ENCODE measurements at places on chromosomes 2 and 18.

DNA sequence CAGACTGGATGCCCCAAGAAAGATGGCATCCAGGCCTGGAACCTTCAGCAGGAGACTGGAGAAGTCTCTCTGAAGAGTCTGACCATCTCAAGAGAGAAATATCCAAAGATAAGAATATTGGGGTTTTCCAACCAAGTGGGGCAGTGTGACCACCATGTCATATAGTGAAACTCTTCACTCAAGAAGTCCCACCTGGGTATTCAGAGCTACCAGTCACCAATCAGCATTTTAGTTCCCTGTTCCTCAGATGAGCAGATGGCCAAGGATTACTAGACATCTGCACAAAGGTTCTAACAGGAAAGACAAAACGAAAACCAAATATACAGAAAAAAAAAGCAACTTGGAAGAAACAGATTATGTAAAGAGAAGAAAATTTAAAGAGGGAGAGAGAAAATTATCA lies 38.5 kb upstream of the CXCR4 start:
- no peak for DNase-seq

GRCh38 chr2:69890881-69891280 lies 2.9 kb upstream of the SNRNP27 start:
- DNase-seq: no peak

GRCh38 chr18:75211626-75211952 lies 992 bp downstream of the TSHZ1 start:
- no peak for DNase-seq

DNA sequence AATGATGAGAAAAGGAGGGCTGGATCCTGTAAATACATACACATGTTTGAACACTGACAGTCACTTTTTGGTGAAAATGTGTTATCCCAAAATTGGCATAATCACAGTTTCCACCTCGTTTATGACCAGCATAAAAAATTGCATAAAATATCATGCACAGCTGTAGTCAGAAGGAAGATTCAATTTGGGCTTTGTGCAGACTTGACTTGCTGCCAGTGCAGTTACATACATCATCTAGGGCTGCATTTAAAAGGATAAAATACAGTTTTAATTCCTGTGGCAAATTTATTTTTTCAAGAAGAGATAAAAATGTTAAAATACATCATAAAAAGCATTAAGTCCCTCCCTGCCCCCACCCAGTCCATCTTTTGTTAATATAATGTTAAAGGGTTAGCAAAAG lies 103.8 kb downstream of the VWC2L start:
- no peak for DNase-seq

- no peak for DNase-seq
These were observed 261.6 kb downstream of the ASXL3 start for GRCh38 chr18:33839452-33840211.

DNA sequence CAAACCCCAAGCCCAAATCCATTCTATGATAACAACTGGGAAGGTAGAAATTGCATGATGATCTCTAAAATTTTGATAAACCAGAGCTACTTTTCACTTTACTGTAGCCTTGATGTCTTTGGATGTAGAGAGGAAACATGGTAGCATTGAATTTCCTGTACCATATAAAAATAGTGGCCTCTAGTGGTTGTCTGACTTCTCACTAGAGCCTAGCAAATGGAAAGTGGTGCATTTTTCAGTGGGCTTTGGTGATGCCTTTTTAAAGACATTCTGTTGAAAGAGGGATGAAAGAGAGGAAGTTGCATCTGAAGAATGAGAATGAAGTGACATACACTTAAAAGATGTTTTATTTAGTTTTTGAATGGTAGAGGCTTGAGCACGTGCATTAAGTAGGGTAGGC lies 662.2 kb downstream of the XIRP2 start:
- DNase-seq: no peak

DNA sequence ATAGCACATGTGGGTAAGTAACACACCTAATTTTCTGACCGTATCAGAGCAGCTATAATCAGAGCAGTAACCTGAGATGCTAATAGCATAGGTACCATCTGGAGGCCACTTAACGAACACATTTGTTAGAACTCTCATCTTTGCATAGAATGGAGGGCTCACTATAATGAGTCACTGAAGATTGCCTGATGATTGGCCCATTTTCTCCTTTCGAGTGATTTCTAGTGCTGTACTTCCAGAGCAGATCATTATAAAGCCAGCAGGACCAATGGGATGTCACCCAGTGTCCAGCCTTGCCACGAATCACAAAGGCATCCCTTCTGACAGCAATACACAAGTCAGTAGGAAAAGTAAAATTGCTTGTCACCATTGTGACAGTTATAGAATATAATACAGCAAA lies 81.7 kb upstream of the REV1 start:
- no peak for DNase-seq

Data from stimulated activated CD8-positive, alpha-beta memory T cell treated with anti-CD3 and anti-CD28 coated beads, Interleukin-7, amount 100 ng/mL, for 1 hour (primary cell).